ENCODE measurements at places on chromosomes 3 and 15.
A peak's percentile ranks its signal among the peaks of the same experiment; 100 is the strongest.

- DNase-seq: no peak
Observed at GRCh38 chr3:48503401-48504050, 448 bp downstream of the SHISA5 start.

DNA sequence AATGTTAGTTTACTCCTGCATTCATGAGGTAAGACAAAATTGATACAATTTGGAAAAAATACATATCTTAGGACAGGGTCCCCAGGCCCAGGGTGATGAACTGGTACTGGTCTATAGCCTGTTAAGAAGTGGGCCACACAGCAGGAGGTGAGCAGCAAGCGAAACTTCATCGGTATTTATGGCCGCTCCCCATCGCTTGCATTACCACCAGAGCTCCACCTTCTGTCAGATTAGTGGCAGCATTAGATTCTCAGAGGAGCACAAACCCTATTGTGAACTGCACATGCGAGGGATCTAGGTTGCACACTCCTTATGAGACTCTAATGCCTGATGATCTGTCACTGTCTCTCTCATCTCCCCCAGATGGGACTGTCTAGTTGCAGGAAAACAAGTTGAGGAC, 880.6 kb downstream of the MCTP2 start:
- DNase-seq: no peak

GRCh38 chr15:95265419-95265997, 1034.1 kb downstream of the MCTP2 start:
- no peak for DNase-seq

DNA sequence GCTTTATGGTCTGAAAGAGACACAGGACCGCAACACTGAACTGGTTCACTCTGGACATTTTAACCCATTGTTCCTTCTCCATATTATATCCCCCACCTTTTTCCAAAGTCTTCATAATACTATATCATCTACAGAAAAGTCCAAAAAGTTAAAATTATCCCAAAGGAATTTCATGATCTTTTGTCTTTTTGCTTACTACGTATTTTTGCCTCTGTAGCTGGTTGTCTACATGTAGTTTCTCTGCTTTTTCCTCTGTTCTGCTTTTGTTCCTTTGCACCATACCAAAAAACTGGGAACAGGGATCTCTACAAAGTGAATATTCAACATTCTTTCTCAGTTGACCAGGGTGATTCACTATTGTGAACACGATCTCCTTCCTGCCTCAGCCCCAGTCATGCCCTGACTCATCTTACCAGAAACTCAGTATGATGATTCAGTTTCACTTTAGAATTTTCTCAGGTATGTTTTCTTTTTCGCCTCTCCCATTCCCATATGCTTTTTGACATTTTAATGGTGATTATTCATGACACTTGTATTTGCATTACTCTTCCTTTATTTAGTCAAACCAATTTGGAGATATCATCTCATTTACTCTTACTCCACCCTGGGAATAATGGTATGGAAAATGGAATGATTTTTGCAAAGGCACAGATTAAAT, 14.5 kb downstream of the EMC4 start:
- no peak for DNase-seq

- DNase-seq: no peak
Observed at GRCh38 chr15:100141311-100142001, 200.3 kb downstream of the ADAMTS17 start.

DNA sequence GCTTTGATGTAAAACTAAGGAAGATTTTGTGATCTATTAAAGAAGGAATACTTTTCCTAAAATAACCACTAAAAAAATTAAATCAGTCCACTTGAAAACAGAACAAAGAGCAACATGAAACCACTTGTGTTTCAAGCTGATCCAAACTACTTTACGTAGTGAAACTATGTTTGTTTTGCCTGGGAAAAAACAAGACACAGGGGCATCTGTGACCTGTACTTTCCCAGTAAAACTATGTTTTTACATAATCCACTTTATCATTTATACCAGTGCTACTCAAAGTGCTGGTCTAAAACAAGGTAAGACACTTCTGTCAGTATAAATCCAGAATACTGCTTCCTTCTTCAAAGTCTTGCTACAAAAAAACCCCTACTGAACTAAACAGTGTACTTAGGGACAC, 56.7 kb downstream of the SPG11 start:
- DNase-seq: no peak

DNA sequence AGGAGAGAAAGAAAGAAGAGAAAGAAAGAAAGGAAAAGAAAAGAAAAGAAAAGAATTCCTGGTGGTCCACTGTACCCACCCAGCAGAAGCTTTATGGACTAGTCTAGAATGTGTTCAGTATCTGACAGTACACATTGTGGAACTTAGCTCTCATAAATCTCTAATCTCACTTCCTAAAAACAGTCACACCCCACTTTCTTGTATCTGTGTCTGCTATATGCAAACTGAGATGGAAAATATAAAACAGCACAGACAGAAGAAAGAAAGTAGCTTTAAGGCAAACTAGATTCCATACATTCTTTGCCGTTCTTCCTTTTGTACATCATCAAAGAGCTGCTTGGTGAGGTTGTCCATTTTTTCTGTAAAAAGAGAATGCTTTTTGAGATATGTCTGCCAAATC, 41.1 kb upstream of the GNB5 start:
- DNase-seq: peak; percentile 41

DNA sequence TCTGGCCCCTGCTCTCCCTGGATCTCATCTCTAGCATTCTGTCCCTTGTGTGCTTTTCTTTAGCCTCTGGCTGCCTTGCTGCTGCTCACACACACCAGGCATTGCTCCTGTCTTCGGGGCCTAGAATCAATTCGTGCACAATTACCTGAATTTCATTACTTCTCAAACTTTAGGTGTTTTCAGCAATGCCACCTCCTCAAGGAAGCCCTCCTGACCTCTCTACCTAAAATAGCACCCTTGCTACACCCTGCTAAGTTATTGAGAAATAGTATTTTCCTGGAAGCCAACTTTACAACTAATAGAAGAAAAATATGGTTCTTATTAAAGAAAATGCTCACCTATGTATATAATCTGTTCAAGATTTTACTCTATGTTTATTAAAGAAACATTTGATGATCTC, 40.4 kb downstream of the CP start:
- DNase-seq: no peak

DNA sequence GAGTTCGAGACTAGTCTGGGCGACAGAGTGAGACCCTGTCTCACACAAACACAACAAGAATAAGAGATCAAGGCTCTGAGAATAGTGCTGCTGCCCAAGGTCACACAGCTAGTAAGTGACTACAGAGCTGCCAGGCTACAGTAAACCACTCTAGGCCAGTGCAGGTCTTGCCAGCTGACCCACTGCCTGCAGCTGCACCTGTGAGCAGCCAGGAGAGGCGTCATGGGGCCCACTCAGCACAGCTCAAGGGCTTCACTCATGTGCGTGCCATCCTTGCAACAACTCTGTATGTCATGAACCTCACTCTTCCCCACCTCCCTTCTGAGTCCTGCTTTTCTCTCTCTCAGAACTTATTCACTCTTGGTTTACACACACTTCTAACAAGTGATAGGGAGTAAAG, 176.7 kb downstream of the SMAD6 start:
- DNase-seq: no peak

DNA sequence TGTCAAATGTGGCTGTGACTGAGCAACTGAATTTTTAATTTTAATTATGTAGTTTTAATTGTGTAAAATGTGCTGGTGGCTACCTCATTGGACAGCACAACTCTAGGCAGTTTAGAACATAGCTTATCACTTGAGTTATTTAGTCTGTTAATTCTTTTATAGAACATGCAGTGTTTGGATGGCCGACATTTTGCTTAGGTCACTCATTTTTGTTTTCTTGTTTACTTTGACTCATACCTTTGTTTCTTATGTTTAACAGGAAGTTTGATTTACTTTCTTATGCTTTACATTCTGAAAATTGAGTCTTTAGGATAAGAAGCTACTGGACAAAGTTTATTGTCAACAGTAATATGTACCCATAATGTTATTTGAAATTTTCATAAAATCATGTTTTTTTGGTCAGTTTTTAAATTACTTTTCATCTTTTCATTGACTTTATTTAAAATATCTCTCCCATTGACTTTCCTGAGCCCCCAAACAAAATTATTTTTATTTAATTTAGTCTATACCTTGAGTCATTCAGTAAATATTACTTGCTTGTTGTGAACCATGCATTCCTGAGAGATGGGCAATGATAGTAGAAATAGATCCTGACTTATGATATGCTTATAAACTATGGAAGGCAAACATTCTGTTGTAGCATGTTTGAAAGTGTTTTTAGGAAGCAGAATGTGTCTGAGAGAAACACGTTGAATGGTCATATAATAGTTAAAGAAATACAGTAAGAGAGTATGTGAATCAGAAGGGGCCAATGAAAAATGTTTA, 60.6 kb downstream of the TCF12 start:
- no peak for DNase-seq

- peak; percentile 10 for DNase-seq
Observed at GRCh38 chr15:44584162-44584749, 47.3 kb downstream of the EIF3J start.

GRCh38 chr15:51262463-51262862, 75.9 kb downstream of the CYP19A1 start:
- DNase-seq: peak; percentile 87

DNA sequence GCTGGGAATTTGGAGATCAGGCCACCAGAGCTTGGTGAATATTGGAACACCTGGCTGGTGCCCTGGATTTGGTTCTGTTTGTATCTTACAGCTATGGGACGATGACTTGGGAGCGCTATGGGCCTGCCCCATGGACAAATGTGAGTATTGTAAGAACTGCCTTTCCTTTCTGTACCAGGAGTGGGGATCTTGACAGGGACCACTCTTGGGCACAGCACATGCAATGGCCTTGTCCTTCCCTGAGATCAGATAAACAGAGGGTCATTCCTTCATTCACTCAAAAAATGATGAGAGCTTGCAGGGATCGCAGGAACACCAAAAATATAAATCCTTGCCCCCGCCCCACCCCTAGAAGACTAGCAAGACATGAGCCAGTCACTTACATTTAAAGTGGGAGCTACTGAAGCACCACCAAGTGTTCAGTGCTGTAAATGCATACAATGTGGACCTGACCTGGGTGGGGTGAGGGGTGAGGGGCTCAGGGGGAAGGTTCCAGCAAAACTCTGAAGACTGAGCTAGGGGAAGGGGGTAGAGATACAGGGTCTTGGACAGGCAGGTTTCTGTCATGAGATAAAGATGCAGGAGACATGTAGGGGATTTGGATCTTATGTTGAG, 2.7 kb upstream of the CRELD1 start:
- no peak for DNase-seq

- no peak for DNase-seq
Observed at GRCh38 chr3:49397470-49397869, 14.3 kb downstream of the RHOA start.

GRCh38 chr15:76976572-76977270, 18.2 kb upstream of the PSTPIP1 start:
- peak; percentile 56 for DNase-seq

DNA sequence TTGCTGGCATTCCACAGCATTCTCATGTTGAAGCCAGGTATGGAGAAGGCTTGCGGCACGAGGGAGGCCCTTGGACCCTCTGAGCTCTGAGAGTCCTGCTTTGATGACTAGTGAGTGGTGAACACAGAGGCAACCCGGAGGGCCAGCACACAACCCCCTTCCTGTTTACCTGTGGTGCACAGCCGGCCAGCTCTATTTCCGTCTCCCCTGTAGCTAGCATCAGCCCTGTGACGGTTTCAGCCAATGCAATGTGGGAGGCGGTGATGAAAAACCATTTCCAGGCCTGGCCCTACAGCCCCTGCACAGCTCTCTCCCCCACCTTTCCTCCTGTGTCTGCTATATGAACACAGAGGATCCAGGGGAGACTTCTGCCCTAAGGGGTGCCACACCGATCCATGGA, 76.8 kb upstream of the KLHL25 start:
- DNase-seq: no peak

GRCh38 chr3:148790851-148791735, 36.5 kb upstream of the CPB1 start:
- DNase-seq: peak; percentile 59

DNA sequence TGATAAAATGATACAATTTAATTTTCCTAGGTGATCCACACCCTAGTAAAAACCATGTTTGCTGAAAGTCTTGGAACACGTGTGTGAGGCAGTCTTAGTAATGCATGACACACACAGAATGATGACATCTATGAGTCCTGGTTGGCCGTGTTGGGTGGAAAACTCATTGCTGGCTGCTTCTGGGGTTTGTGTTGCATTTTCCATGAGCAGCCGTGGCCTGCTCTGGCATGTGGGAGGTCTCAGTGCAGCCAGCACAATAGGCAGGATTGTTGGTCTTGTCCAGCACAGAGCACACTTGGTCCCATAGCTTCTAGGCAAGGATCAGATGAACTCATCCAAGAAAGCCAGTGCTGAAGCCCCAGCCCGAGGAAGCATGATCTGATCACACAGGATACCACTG, 172.8 kb upstream of the UBE3A start:
- no peak for DNase-seq

DNA sequence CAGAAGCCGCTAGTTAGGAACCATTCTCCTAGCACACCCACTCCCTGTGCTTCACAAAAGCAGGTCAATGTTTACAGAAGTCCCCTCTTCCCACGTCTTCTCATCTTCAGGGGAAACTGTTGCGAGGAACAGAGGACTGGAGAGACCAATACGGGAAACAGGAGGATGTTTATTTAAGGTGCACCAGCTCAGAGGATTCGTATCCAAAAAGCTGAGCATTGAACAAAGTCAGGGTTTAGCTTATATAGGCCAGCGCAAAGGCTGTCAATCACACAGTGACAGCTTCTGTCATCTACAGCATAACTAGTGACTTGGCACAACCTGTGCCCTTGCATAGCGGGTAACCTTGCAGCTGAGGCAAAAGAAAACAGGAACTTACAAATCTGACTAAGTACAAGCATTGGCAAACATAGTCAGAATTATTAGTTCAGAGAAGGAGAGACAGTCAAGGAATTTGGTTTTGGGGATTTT, 61.3 kb downstream of the ZDHHC19 start:
- DNase-seq: peak; percentile 79

DNA sequence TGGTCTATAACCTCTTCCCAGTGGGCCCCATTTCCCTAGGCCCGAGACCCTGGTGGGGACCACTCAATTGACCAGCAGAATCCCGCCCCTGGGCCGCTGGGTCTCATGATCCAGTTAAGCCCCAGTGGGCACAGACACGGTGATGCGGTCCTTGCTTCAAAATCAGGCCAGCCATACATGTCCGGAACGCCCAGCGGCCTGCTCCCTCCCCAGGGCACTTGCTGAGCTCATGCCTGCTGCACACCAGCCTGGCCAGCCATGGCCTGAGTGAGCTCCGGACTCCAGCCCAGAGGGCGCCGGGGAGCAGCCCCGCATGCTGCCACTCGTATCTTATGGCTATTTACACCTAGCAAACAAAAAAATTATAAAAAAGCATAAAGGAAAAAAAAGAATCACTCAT, 34.4 kb upstream of the IQSEC1 start:
- DNase-seq: no peak

- DNase-seq: no peak
Observed at GRCh38 chr3:127551178-127551577, 39.4 kb downstream of the TPRA1 start.

- DNase-seq: no peak
Observed at GRCh38 chr15:38617831-38618230, 53.2 kb upstream of the RASGRP1 start.

DNA sequence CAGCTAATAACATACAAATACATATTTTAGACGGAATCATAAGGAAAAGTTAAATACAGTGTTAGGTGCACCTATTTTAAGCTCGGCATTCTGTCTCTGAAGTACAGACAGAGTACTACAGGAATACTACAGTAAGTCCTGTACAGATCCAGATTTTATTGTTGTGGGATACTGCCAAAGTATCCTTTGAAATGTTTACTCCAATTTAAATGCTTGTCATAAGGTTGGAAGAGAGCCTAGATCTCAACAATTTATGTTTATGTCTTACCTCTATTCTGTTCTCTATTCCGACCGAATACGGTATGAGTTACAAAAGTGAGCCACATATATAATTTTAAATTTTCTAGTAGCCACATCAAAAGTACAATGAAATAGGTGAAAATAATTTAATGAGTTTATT, 25.3 kb downstream of the PLD1 start:
- DNase-seq: no peak

Measured in inflammatory macrophage (primary cell).